ENCODE measurements at places on chromosomes 2 and 18. TPM values are rescaled to one million over a fixed set of nuclear protein-coding genes. Genes with fewer than 3 reads are reported as not detected.

OR6B2 gene
- not detected for total RNA-seq

ABCB11 gene
- total RNA-seq = not detected

AFF3 gene
- total RNA-seq = 16.0 TPM

CHCHD5 gene
- total RNA-seq = 36.5 TPM

SERPINB4 gene
- total RNA-seq = not detected

Measured in kidney epithelial cell (primary cell).